ENCODE measurements at places on chromosomes 2 and 18.

GRCh38 chr2:20551945-20552328 lies 99.0 kb downstream of the HS1BP3 start:
- DNase-seq: no peak

DNA sequence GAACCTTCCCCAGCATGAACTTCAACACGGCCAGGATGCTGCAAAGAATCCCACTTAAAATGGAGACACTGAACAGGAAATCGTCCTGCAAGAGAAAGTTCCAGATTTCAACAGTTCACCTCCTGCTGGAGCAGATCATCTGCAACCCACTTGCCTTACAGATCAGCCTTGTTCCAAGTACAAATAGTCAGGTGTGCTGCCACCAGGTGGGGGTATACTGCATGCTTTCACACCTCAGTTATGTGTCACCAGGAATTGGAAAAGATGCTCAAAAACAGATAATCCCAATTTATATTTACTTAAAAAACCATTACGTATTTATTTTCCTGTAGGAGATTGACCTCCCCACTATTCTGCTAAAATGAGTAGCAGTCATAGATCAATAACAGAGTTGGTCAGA lies 212.3 kb downstream of the MGAT5 start:
- peak; percentile 11 for DNase-seq

DNA sequence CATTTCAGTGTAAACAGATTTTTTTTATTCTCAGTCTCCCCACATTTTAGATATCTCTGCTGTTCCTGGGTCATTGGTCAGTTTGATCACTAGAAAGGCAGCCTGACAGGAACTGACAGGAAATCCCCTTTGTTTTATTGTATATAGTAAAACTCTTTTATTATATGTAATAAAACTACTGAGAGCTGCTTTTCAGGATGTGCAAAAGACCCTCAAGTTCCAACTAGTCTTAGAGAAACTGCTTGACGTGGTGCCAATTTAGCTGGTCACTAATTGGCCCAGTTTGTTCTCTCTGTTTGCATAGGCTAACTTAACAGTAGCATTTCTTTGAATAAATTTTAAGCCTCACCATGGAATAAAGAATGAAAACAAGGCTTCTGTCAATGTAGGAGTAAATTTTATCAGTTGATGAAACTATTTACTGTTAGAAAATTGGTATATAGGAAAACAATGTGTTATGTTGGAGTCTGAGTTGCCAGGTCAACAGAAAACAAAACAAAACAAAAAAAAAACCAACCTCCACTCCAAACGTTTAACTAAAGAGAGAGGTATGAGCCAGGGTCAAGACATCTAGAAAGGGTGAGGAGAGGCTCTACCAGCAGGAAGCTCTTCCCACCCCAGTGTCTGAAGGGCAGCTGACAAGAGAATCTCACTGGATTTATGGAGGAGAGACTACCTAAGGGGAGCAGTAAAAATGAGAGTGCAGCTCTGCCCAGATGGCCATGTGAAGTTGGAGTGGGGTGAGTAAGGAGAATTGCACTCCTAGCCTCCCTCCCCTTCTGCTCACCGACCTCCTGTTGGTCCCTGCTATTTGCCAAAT lies 184.6 kb downstream of the ST6GAL2 start:
- DNase-seq: no peak

DNA sequence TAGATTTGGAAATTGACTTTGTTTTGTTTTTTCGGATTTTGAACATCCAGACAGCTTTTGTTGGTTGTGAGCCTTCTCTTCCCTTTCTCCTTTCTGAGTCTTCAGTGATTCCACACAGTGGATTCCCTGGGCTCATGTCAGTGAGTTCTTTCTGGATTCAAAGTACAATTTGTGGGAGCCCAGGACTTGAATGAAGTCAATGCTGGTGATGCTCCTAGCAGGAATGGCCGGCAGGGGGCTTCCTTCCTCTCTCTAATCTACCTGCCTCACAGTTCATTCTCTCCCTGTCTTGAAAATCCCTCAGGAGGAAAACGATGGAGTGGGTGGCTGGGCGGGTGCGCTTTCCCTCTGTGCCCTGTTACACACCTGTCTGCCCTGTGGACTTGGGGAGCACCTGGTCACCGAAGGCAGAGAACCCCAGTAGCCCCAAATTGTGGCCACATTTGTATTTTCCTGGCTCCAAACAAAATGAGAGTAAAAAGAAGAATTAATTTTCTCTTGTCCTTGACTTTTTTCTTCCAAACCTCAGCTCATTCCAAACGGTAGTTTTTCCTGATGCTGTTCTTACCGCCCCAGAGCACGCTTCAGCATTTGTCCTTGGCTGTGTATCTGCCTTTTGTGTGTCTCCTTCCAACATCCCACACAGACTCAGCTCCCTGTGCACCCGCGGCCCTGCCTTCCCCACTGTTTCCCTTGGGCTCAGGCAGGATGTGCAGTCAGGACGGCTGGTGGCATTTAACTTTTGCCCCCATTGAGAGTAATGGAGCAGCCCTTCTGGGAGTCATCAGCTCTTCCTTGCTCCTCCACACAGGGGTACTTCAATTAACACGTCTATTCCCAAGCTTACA lies 86.6 kb downstream of the MARCO start:
- no peak for DNase-seq

DNA sequence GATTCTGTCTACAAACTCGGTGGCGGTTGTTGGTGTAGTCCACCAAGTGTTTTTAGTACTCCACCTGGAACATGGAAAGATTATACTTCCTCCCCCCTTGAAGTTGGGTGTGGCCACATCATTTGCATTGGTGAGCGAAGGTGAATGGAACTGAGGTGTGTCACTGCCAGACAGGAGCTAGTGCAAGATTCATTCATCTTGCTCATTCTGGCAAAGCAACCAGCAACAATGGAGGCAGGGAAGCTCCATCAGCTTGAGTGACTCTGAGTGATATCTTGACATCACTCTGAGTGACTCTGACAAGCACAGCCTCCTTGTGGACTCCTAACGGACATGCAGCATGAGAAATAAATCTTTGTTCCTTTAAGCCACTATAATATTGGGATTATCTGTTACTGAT lies 54.7 kb upstream of the SLC1A4 start:
- DNase-seq: no peak

GRCh38 chr2:53460347-53460746 lies 307.3 kb upstream of the CHAC2 start:
- no peak for DNase-seq

DNA sequence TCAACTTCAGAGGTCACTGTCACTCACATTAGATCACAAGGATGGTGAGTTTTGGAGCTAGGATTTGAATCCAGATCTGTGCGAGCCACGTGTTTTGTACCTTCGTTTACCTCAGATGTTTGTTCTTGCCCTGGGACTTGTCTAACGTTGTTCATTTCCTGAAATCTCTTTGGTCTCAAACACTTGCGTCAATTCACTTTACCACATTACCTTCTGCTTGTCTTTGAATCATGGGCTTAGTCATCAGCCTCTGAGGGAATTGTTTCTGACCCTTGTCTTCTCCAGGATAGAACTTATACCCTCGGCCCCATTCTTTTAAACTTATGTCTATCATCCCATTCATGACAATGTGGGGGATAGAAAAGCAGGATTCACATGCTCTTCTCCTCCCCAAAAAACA lies 282.7 kb downstream of the DCDC2C start:
- no peak for DNase-seq
